ENCODE measurements at places on chromosomes 6 and 20. TPM values are rescaled to one million over a fixed set of nuclear protein-coding genes. Genes with fewer than 3 reads are reported as not detected.

PTK6 gene
- total RNA-seq = 12.0 TPM

SNAP91 gene
- total RNA-seq = not detected

RIPOR2 gene
- total RNA-seq = 3.0 TPM

FITM2 gene
- 4.9 TPM for total RNA-seq

CTCFL gene
- total RNA-seq = 0.15 TPM

RPL7L1 gene
- 40.1 TPM for total RNA-seq

ADGRF4 gene
- not detected for total RNA-seq

TRIM31 gene
- total RNA-seq = not detected

Data from left lobe of liver (tissue), 2 donors.